ENCODE measurements at places on chromosomes 1 and 21.

DNA sequence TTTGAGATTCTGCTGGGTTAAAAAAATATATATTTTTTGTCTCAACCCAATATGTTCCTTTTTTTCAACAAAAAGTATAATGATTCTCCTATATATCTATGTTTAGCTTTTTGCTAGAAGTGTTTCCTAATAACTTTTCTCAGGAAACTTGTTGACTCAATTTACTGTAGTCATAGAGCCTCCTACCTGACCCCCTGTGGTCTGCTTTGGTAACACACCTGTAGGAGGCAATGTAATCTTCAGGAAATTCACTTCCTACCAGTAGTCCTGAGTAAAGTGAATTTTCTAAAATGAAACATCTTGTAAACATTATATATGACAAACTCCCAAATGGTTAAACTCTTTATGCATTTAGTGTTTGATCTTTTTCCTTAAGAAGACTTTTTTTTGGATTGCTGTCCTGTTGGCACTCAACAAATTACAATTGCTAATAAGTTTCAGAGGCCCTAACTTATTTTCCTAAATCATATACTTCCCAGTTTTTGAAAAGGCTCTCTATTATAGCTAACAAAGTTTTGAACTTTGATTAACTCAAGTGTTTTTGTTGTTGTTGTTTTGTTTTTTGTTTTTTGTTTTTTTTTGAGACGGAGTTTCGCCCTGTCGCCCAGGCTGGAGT lies 118.3 kb downstream of the OLFML2B start:
- DNase-seq, result no peak

- DNase-seq, result no peak
Observed at GRCh38 chr1:208240662-208241355, 3.4 kb downstream of the PLXNA2 start.

DNA sequence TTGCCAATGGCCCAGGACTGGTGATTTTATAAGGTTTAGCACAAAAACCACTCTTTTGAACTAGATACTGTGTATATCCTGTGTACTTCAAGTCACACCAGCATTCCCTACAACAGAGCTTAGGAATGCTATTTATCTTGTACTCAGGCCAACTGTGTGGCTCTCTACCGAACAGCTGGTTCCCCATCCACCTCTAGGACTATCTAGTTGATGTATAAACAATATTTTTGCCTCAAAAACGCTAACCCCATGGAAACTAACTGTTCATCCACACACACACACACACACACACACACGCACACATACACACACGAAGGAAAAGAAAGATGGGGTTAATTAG lies 28.7 kb upstream of the SLC45A3 start:
- DNase-seq, result no peak

DNA sequence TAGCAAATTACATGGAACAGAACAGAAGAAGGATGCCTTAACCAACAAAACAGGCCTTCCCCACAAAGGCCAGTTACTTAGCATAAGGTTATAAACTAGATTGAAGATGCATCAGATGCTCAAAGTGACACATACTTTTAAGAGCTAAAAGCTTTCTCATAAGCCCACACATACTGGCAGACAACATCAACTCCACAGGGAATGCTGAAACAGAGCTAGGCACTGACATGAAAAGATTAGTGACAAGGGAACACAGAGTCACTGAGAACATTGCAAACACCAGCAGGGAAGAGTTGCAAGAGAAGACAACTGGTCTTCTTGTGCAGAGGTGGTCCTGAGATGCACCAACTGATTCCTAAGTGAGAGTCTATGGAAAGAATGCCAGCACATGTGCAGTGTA lies 6.9 kb downstream of the TTC13 start:
- no peak for DNase-seq

DNA sequence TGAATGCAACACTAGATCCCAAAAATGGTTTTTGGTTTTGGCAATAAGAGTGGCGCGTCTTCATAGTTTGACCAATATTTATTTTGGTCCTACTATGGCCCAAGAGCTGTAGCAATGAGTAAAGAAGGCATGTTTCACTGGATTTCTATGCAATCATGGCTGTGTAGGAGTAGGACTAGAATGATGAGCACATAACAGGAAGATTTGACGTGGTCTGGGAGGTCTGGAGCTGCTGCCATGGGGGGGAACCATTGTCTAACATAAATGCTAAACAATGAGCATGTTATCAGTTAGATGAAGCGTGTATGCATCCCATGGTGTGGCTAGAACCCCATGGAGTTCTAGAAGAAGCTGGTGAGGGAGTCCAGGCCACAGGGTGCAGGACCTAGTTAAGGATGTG lies 38.3 kb downstream of the OLIG1 start:
- no peak for DNase-seq

Measured in omental fat pad (tissue), 4 donors.